ENCODE measurements at places on chromosomes 6 and 20.

- DNase-seq = no peak
Observed at GRCh38 chr20:14505476-14505875, 168.1 kb upstream of the FLRT3 start.

DNA sequence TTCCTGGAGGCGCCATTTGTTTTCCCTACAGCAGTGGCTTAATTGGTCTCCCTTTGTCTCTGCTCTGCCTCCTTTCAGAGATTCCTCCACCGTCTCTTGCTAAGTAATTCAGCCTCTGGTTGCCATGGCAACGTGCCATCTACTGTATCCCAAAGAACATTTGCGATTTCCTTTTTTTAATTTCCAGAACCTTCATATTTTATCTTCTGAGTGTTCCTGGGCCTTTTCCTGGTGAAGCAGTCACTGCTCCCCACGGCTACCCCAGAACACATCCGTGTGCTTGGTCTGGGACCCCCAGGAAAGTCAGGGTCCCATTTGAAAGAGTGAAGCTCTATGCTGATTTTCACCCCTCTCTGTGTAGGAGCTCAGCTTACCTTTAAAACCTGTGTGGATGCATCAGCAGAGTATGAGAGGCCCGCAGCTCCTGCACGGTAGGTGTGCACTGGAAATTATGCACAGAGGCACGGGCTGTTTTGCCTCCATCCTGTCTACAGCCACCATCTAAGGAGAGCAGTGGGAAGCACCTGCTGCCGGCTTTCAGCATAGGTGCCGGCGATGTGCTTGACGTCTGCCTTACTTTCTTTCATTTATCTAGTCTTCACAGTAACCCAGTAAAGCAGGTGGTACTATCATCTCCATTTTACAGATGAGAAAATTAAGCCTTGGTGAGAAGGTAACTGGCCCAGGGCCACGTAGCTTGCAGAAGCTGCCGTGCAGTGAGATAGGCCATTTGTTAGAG lies 122.8 kb downstream of the SYCP2 start:
- DNase-seq = no peak

DNA sequence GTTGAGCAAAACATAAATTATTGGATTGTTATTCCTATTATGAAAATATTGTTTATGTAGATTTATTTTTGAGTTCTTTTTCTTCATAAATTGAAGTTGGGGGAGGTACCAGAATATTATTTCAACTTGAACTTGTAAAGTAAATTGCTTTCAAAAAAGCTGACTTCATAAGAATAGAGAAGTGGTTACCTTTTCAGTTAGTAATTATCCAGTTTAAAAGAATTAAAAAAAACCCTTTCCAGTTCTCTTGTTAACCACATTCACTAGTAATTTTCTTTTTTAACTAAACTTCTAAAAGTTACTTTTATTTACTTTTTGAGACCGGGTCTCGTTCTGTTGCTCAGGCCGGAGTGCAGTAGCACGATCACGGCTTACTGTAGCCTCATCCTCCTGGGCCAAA lies 124.3 kb downstream of the CDKAL1 start:
- no peak for DNase-seq

- DNase-seq = no peak
Observed at GRCh38 chr20:49422161-49422560, 60.3 kb downstream of the KCNB1 start.

GRCh38 chr6:13368731-13369115 lies 40.4 kb upstream of the TBC1D7 start:
- DNase-seq = no peak

Data from stimulated activated CD8-positive, alpha-beta memory T cell treated with anti-CD3 and anti-CD28 coated beads, Interleukin-4, amount 100 ng/mL, for 24 hours (primary cell).